Left ventricle myocardium inferior (tissue), 1 donor: ENCODE measurements at places on chromosomes 7 and 10. TPM values are rescaled to one million over a fixed set of nuclear protein-coding genes. Genes with fewer than 3 reads are reported as not detected.

- H3K36me3 ChIP-seq, result no peaks in the 10 kb centered on the region
- H3K27me3 ChIP-seq, result peaks cover 17% of the 10 kb centered on the region
- H3K27ac ChIP-seq, result no peak overlapping the region
- H3K4me3 ChIP-seq, result peak overlapping the region; percentile 85
- H3K4me1 ChIP-seq, result peaks cover 37% of the 10 kb centered on the region
Observed at GRCh38 chr7:148982654-148983199, 45.6 kb downstream of the PDIA4 start.

- H3K36me3 ChIP-seq, result no peaks in the 10 kb centered on the region
- DNase-seq, result no peak
- no peak overlapping the region for H3K4me3 ChIP-seq
- peaks cover 5% of the 10 kb centered on the region for H3K4me1 ChIP-seq
- H3K27me3 ChIP-seq, result peaks cover 13% of the 10 kb centered on the region
- H3K27ac ChIP-seq, result no peak overlapping the region
Observed at GRCh38 chr10:69885379-69886013, 83.8 kb downstream of the COL13A1 start.

- peaks cover 5% of the 10 kb centered on the region for H3K36me3 ChIP-seq
- no peak for DNase-seq
Observed at GRCh38 chr7:122438006-122438405, 133.5 kb upstream of the FEZF1 start.

- H3K27me3 ChIP-seq, result peaks cover 100% of the 10 kb centered on the region
- H3K4me3 ChIP-seq, result no peak overlapping the region
- no peaks in the 10 kb centered on the region for H3K36me3 ChIP-seq
Observed at GRCh38 chr7:158567153-158567603, 20.4 kb downstream of the PTPRN2 start.

DNA sequence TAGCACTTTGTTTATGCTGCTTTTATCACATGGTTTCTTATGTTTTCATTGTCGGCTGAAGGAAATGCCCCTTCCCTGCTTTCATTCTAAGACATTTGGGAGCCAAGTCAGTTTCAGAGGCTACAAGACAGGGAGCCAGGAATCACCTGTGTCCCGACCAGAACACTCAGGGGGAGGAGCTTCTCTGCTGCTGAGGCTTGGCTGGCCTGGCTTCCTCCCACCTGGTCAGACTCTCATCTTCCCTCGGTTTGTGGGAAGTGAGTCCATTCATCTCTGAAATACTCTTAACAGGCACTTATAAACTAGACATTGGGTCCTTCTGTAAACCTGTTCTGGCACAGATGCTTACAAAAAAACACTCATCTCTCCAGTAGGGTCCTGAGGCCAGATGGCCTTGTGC lies 19.6 kb upstream of the GOLGA7B start:
- H3K27me3 ChIP-seq, result peaks cover 52% of the 10 kb centered on the region
- H3K36me3 ChIP-seq, result no peaks in the 10 kb centered on the region
- no peaks in the 10 kb centered on the region for H3K4me1 ChIP-seq

The IDI2 gene
- total RNA-seq, result 0.33 TPM

The GBF1 gene
- total RNA-seq, result 43.2 TPM

The TEX36 gene
- total RNA-seq, result not detected

The C10orf90 gene
- not detected for total RNA-seq

The EIF3A gene
- total RNA-seq, result 103 TPM

The CREB5 gene
- 9.8 TPM for total RNA-seq
